ENCODE measurements at places on chromosomes 3 and 15. TPM values are rescaled to one million over a fixed set of nuclear protein-coding genes. Genes with fewer than 3 reads are reported as not detected.

SLMAP gene
- polyA plus RNA-seq = 32.1 TPM

SLC28A1 gene
- polyA plus RNA-seq = not detected

FBLN2 gene
- polyA plus RNA-seq = 1.2 TPM

UBR1 gene
- polyA plus RNA-seq = 14.7 TPM

PLCH1 gene
- polyA plus RNA-seq = 2.3 TPM

ASB14 gene
- 0.13 TPM for polyA plus RNA-seq

MEIS2 gene
- 1.1 TPM for polyA plus RNA-seq

PEX11A gene
- polyA plus RNA-seq = 0.38 TPM

FBXL22 gene
- polyA plus RNA-seq = not detected

CLEC3B gene
- polyA plus RNA-seq = not detected

CMTM7 gene
- polyA plus RNA-seq = not detected

NDUFAF3 gene
- polyA plus RNA-seq = 201 TPM

SHC4 gene
- polyA plus RNA-seq = 2.9 TPM

CCR3 gene
- polyA plus RNA-seq = not detected

GOLGA8R gene
- not detected for polyA plus RNA-seq

TF gene
- polyA plus RNA-seq = 10.3 TPM

DNAH12 gene
- polyA plus RNA-seq = 0.77 TPM

HCN4 gene
- 4.7 TPM for polyA plus RNA-seq

PLOD2 gene
- 3.5 TPM for polyA plus RNA-seq

GABRR3 gene
- not detected for polyA plus RNA-seq

ADAMTS9 gene
- not detected for polyA plus RNA-seq

CLDND1 gene
- 814 TPM for polyA plus RNA-seq

KNG1 gene
- not detected for polyA plus RNA-seq

GRAMD1C gene
- polyA plus RNA-seq = 20.1 TPM

SERPINI1 gene
- polyA plus RNA-seq = 886 TPM

CCR8 gene
- polyA plus RNA-seq = not detected

EFCC1 gene
- not detected for polyA plus RNA-seq

ZBED2 gene
- not detected for polyA plus RNA-seq

UROC1 gene
- not detected for polyA plus RNA-seq

CACNA2D2 gene
- 39.3 TPM for polyA plus RNA-seq

NTRK3 gene
- polyA plus RNA-seq = 20.6 TPM

DUOXA1 gene
- polyA plus RNA-seq = not detected

ZNF619 gene
- 0.62 TPM for polyA plus RNA-seq

SLC38A3 gene
- polyA plus RNA-seq = 4.2 TPM

SCAPER gene
- polyA plus RNA-seq = 59.1 TPM

TLNRD1 gene
- polyA plus RNA-seq = 13.9 TPM

MEX3B gene
- 3.7 TPM for polyA plus RNA-seq

C2CD4B gene
- polyA plus RNA-seq = 0.29 TPM

ALDH1A2 gene
- not detected for polyA plus RNA-seq

CA12 gene
- polyA plus RNA-seq = 87.1 TPM

TCTA gene
- polyA plus RNA-seq = 7.7 TPM

OR5K4 gene
- polyA plus RNA-seq = not detected

TAGLN3 gene
- polyA plus RNA-seq = 15.0 TPM

VPS8 gene
- 46.8 TPM for polyA plus RNA-seq

EOMES gene
- polyA plus RNA-seq = 0.52 TPM

CPNE9 gene
- polyA plus RNA-seq = 12.5 TPM

GOLGA8O gene
- not detected for polyA plus RNA-seq

NPAP1 gene
- 0.47 TPM for polyA plus RNA-seq

SLC6A6 gene
- polyA plus RNA-seq = 3.1 TPM

HYAL1 gene
- not detected for polyA plus RNA-seq

GOLGA8H gene
- polyA plus RNA-seq = not detected

GUCA1C gene
- not detected for polyA plus RNA-seq

OCA2 gene
- polyA plus RNA-seq = not detected

C2CD4A gene
- polyA plus RNA-seq = not detected

Measured in Purkinje cell (primary cell).